ENCODE measurements at places on chromosomes 2 and 18.

DNA sequence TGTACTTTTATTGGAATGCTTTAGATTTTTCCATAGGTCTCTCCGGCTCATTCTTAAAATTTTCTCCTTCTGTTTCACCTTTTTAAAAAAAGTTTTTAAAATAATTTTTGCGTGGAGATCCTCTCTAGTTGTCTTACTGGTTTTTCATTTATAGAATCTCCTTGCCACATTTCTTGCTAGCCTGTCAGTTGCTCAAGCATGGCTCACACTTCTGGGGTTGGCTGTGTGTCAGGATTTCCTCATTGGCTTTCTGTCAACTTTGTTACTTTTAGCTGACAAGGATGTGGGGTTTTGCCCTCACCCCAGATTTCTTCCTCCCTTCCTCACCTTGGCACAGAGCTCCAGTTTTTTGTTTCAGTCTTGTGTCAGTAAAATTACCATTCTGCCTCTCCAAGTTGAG, 124.6 kb downstream of the ZNF407 start:
- DNase-seq: no peak

DNA sequence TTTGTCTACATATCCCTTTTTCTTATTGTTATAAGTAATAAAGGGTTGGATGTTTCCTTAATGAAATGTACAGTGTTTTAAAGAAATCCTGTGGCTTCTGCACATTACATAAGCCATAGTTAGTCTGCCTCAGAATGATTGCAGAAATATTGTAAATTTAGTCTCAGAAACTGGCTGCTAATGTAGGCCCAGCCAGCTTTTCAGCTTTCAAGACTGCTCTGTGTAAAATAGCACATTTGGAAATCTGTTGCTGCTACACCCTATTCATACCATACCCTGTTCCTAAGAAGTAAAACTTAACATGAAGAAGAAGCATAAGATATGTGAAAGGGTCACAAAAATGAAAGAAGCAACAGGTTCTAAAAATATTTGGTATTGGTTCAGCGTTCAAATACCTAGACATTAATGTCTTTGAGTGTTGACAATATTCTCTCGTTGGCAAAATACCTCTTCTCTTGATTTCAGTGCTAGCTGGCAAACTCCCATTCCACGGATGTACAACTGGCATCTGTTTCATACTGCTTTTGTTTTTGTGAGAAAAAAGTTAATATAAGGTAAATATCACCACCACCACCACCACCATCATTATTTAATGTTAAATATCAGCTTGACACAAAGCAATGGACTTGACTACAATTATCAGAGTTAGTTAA, 19.2 kb upstream of the NCKAP1 start:
- DNase-seq: no peak

GRCh38 chr2:197704434-197705120, 592 bp upstream of the MARS2 start:
- no peak for DNase-seq

GRCh38 chr18:57864615-57865121, 61.6 kb upstream of the ATP8B1 start:
- no peak for DNase-seq

DNA sequence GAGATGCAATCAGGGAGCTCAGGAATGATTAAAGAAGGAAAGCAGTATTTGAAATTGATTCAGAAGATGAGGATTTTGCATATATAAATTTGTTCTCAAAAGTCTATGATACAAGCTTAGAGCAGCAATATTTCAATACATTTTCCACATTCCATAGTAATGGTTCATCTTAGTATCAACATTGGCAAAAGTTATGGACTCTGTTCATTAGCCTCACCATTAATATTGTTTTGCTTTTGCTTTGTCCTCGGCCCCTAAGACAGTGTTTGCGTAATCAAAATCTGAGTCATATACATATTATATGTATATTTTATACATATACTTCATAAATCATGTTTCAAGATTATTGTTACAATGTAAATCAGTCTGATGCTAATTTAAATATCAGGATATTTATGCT, 176.6 kb downstream of the CNTNAP5 start:
- no peak for DNase-seq

All from stimulated activated CD4-positive, alpha-beta T cell treated with anti-CD3 and anti-CD28 coated beads, Interleukin-4, amount 100 ng/mL, for 1 hour (primary cell).